ENCODE measurements at places on chromosomes 16 and 17.

DNA sequence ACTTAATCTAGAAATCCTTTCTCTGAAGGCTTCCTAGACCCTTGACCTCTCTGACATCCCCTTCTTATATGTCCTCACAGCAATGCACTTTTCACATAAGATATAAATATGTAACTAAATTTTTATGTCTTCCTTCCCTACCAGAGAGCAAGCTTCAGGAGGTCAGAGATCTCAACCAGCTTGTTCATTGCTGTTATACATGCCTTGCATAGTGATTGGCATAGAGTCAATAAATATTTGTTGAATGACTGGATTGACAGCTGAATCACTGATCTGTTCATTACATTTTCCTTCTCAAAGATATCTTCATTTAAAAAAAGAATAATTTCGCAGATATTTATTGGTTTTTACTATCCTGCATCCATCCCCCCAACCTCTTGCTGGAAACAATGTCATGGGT is 29.5 kb downstream of the HYDIN start:
- no peak for DNase-seq

GRCh38 chr16:49482690-49483089 is 109.1 kb downstream of the C16orf78 start:
- no peak for DNase-seq

- DNase-seq = no peak
These were observed 12.9 kb upstream of the ODF4 start for GRCh38 chr17:8326511-8327302.

DNA sequence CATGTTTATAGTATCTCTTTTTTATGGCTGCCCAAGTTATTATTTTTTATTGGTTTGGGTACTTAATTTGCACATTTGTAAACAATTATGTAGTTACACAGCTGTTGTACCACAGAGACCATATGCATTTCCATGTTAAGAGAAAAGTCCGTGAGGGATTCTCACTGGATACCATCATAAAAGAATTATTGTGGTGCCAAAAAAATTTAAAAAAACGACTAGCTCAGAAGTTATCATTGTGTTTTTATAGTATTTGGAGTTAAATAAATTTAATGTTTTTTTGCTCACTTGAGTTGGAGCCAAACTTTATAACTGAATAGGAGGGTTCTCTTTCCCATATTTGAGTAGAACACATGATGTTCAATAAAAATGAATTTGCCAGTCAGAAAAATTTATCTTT is 618.7 kb downstream of the WWOX start:
- no peak for DNase-seq

DNA sequence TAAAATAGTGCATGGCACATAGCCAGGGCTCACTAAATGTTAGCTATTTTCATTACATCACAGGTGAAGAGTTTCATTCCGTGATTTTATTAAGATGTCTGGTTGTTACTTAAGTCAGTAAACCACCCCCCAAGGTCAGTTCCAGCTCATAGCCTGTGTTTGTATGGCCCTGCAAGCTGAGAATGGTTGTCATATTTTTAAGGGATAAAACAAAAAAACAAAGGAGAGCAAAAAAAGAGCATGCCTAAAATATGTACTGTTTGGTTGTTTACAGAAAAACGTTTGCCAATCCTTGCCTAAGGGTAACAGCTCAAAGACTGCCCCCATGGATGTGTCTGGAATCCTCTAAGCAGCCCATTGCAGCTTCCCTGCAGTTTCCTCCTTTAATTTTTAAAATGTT is 329.6 kb downstream of the CA10 start:
- DNase-seq = no peak

DNA sequence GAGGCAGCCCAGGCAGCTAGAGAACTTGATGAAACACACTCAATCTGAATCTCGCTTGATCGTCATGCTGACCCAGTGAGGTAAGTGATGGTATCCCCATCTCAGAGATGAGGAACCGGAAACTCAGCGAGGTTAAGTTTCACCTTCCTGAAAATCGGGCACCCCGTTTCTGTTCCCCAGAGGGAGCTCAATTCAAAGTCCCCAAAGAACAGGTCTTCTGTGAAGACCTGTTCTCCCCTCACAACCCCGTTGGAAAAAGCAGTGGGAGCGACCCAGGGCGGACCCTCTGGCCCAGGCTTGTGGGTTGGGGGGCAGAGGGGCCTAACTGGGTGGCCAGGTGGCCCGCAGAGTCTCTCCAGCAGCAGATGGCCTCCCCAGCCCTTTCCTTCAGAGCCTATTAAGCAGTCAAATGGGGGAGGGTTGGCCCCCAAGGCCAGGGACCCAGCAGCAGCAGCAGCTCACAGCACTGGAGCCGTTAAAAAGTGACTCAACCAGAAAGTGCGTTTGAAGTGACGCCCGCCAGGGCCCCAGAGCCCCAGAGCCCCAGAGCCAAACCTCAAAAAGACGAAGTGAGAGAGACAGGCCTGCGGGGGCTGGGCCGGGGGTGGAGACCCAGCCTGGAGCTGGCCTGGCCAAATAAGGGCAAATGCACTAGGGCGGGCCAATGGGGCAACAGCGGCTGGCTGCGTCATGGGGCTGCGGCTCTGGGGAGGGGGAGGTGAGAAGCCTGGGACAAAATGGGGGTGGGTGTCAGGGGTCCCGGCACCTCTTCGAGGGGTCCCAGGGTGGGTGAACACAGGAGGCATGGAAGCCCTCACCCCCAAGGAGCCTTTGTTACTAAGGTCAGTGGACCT is 9.2 kb upstream of the TSPOAP1 start:
- peak; percentile 94 for DNase-seq

- no peak for DNase-seq
These were observed 1.7 kb downstream of the TMEM170A start for GRCh38 chr16:75462806-75463205.

DNA sequence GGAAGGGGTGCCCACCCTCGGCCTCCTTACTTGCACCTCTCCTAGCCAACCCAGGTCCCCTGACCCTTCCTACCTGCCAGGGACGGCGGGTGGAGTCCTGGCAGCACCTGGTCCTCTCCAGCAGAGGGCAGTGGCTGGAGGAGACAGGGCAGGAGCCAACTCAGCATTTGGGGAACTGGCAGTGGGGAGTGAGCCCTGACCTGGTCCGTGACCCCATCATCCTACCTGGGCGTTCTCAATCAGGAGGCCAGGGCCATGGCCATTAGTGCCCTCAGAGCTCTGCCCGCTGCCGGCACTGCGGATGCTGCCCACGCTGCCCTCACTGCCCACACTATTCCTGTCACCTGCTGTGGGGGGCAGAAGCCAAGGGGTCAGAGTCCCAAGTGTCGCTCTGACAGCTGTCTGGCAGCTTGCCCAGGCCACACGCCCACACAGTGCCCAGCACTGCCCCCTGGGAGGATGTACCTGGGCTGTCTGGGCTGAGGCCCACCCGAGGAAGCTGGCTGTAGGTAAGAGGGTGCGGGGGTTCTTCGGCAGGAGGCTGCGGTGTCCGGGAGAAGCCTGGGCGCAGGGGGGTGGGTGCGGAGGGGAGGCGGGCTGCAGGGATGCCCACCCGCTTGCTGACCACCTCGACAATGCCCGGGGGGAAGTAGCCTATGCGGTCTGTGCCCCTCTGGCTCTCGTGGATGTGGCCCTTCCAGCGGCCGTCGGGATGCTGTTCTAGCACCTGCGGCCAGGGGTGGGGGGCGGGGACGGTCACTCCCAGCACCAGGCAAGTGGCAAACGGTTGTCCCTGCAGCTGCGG is 10.8 kb downstream of the CASKIN2 start:
- DNase-seq = peak; percentile 26

- no peak for DNase-seq
These were observed 42.4 kb upstream of the GSG1L start for GRCh38 chr16:28105954-28106353.

GRCh38 chr17:80882323-80882722 is 109.3 kb upstream of the CHMP6 start:
- no peak for DNase-seq

DNA sequence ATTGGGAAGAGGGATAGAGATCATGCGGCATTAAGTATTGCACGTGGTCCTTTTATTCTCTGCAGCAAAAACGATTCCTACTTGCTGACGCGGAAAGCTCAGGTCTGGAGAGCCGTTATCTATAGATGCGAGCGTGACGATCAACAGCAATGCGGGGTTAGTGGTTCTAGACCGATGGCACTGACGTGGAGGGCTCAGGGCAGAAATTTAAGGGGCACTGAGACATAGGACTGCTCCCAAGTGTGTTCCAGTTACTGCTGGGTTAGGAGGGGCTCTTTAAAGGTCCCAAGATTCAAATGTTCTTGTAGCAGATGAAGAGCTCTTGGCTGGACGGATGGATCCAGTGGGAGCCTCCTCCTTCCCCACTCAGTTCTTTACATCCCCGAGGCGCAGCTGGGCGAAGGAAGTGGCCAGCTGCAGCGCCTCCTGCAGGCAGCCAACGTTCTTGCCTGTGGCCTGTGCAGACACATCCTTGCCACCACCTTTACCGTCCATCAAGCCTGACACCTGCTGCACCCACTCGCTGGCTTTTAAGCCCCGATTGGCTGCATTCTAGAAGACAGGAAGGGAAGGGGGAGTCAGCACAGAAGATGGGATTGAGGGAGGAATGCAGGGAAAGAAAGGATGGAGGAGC is 732 bp upstream of the EXOSC6 start:
- DNase-seq = no peak

GRCh38 chr17:50462446-50462845 is 6.2 kb downstream of the CHAD start:
- DNase-seq = no peak

- DNase-seq = no peak
These were observed 21.2 kb downstream of the SREBF1 start for GRCh38 chr17:17815436-17816200.

- DNase-seq = no peak
These were observed 29.1 kb downstream of the COG4 start for GRCh38 chr16:70494202-70494770.

- no peak for DNase-seq
These were observed 2.9 kb downstream of the TNS4 start for GRCh38 chr17:40498281-40499084.

DNA sequence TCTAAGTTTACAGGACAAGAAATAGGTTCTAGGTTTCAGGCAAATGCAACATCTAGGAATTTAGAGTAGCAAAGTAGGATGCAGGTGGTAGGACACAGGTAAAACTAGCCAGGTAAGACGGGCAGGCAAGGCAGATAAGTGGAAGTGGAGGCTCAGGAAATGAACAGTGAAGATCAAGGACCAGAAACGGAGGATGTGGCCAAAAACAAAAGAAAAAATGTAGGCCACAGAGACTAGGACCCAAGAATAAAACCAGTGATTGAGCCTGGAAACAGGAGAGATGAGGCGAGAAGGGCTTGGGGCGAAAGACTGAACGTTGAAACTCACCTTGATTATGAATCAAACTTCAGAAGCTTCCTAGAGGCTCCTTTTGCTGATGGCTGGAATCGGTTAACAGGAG is 24.0 kb downstream of the CPSF4L start:
- no peak for DNase-seq

DNA sequence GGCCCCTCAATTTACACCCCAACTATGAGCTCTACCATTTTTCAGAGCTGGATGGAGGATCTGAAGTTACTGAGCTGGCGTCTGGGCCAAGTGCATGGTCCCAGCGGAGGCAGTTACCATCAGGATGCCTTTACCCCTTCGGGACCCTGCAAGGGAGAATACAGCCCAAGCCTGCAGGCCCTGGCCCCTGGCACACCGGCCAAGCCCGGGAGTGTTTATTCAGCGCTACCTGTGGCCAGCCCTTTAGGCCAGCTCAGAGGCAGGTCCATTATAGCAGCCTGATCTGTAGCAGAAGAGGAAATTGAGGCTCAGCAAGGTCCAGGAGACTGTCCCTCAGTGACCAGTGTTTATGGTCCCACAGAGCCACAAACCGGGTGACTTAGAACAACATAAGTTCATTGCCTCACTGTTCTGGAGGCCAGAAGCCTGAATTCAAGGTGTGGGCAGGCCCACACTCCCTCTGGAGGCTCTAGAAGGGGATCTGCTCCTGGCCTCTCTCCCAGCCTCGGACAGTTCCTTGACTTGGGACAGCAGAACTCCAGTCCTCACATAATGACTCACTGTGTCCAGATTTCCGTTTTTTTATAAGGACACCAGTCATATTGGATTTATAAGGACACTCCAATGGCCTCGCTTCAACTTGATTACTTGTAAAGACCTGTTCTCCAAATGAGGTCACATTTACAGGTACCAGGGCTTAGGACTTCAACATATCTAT is 8.8 kb downstream of the SEC14L5 start:
- no peak for DNase-seq

DNA sequence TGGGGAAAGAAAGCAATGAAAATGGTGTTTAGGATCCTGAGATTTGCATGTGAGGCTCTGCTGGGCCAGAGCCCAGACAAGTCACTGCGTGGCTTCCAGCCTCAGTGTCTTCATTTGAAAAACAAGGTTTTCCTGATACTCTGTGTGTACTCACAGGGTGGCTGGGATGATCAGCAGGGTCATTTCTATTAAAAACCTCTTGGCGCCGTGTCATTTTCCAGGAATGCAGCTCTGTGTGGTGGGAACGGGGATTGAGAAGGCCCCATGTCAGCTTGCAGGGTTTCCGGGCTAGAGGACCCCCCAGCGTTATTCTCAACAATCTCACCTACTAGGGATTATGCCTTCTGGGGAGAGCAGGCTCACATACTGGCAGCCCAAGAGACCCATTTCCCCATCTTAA is 73.5 kb downstream of the FOXL1 start:
- DNase-seq = no peak

DNA sequence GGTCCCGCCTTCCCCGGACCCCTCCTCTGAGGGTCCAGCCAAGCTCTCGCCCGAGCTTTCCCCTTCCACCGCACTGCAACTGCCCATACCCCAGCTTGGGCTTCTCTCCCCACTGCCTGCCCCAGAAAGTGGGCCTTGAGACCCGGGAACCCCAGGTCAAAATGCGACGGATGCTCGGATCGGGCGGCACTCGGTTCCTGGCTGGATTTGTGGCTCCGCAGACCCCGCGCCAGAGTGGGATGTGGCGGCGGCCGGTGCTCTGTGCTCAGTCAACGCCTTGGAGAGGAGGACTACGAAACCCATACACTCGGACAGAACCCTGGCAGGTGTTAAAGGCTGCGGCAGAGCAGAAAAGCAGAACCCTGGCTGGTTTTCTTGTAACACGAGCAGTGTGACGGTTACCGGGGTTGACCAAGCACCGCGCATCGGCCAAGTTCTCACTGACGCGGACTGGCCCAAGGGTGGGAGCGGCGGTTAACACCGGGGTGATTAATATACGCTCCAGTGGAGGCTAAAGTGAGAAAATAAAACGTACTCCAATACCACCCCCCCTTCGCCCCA is 885 bp upstream of the SLFN13 start:
- peak; percentile 89 for DNase-seq

All from NK-92 treated with Interleukin-12 subunit alpha and Interleukin-12 subunit beta, amount 100 ng/mL, for 24 hours (cell line).